Germinal center (tissue), 1 donor: ENCODE measurements at places on chromosomes 2 and 18.

DNA sequence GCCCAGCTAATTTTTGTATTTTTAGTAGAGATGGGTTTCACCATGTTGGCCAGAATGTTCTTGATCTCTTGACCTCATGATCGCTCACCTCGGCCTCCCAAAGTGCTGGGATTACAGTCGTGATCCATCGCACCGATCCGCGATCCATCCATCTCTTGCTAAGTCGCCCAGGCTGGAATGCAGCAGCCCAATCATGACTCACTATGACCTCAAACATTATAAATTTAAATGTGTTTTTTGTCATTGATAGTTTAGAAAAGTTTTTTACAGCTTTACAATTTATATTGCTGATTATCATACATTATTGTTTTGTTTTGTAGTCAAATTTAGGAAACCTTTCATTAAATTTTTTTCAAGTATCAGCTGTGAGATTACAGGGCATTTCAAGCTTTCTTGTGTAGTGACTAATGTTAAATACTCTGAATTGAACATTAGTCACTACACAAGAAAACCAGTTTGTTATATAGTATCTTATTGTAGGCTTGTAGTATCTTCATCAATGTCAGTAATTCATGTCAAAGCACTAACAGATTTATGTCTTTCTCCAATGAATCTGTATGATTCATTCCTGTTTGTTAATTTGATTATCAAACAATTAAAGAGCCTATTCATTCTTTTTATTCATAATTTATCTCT lies 37.5 kb downstream of the NR4A2 start:
- no peak for DNase-seq

GRCh38 chr2:111673526-111673925 lies 210.5 kb downstream of the ANAPC1 start:
- DNase-seq, result no peak

GRCh38 chr2:70716951-70717350 lies 51.0 kb downstream of the ADD2 start:
- no peak for DNase-seq

- DNase-seq, result no peak
These were observed at the start of gene NEU4 for GRCh38 chr2:241808721-241809382. NEU4 (plus strand) TSS chr2:241809193; CDS start chr2:241814485, 5,292 bp downstream.

GRCh38 chr2:224545884-224546644 lies 39.1 kb downstream of the CUL3 start:
- DNase-seq, result no peak

DNA sequence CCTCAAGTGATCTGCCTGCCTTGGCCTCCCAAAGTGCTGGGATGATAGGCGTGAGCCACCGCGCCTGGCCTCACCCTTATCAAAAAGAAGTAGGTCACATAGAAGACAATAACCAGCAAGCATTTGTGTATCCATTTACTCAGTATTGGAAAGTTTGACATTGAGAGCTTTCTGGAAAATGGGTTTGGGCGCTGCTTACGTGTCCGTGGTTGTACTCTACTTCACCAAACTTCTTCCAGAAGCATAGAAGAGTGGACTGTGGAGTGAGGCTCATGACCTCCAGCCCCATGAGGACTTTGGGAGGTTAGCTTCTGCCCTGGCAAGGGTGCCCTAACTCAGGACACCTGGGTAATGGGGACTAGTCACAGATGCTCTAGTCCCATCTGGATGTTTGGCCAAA lies 3.7 kb upstream of the ODC1 start:
- no peak for DNase-seq

- peak; percentile 55 for DNase-seq
These were observed 201.8 kb downstream of the ZFP36L2 start for GRCh38 chr2:43024515-43025011.
